ENCODE measurements at places on chromosomes 6 and 20.

DNA sequence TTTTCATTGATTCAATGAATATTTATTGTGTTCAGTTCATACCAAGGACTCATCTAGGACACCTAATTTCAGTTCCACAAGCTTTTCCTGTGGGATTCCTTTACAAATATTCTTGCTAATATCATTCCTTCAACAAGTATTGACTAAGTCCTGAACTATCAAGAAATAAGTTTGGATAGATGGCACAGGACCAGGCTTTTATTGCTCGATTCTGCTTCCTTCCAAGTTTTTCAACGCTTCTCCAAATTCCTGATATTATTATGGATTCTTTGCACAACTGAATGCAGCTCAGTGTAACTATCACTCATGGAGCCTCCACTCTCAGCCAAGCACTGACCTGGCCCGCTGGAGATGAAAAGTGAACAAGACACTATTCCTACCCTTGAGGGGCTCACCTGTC is 32.7 kb upstream of the COL21A1 start:
- no peaks in the 10 kb centered on the region for H3K4me1 ChIP-seq
- H3K4me3 ChIP-seq: no peak overlapping the region
- H3K36me3 ChIP-seq: no peaks in the 10 kb centered on the region
- DNase-seq: no peak
- no peak overlapping the region for H3K27ac ChIP-seq
- H3K27me3 ChIP-seq: no peaks in the 10 kb centered on the region

GRCh38 chr6:89051676-89052075 is 28.9 kb upstream of the PNRC1 start:
- H3K27me3 ChIP-seq: no peaks in the 10 kb centered on the region
- H3K27ac ChIP-seq: no peak overlapping the region
- H3K4me1 ChIP-seq: peaks cover 9% of the 10 kb centered on the region
- no peak overlapping the region for H3K4me3 ChIP-seq
- no peaks in the 10 kb centered on the region for H3K36me3 ChIP-seq

DNA sequence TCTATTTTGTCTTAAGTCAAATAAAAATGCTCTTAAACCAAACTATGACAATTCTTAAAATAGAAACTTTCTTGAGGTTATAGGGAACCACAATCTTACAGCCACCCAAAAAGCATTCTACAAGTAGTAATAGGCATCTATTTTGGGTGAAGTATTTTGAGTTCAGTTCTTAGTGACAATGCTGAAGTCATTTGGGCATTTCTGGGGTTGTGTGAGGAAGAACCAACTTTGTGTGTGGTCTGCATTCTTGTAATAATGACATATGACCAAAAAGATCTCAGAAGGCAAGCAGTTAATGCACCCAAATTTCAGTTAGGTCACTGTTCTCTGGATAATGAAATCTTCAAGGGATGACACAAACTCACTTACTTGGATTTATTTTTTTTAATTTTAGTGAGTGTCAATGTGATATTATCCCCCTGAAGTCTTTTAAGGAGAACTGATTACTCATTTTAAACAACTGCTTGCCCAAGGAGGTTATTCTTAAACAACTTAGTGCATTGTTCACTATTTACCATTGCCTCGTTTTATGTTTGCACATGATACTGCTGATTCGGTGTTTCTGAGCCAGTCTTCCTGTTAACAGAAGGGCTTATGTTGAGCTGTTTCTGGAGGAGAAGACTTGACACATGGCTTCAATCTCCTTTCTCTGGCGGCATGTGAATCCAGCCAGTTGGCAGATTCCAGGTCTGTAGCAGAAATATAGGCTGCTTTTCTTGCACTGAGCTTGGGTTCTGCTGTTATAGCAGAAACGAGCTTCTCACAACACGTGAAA is 618.9 kb downstream of the BCKDHB start:
- no peaks in the 10 kb centered on the region for H3K4me1 ChIP-seq
- H3K27ac ChIP-seq: no peak overlapping the region
- H3K27me3 ChIP-seq: no peaks in the 10 kb centered on the region
- no peaks in the 10 kb centered on the region for H3K36me3 ChIP-seq
- H3K4me3 ChIP-seq: no peak overlapping the region

GRCh38 chr6:6772751-6773150 is 184.2 kb downstream of the LY86 start:
- H3K36me3 ChIP-seq: no peaks in the 10 kb centered on the region
- DNase-seq: no peak
- no peak overlapping the region for H3K4me3 ChIP-seq
- H3K4me1 ChIP-seq: no peaks in the 10 kb centered on the region

GRCh38 chr6:56756791-56757587 is 114.3 kb upstream of the DST start:
- no peaks in the 10 kb centered on the region for H3K4me1 ChIP-seq
- H3K36me3 ChIP-seq: no peaks in the 10 kb centered on the region
- H3K27me3 ChIP-seq: no peaks in the 10 kb centered on the region
- no peak for DNase-seq
- no peak overlapping the region for H3K27ac ChIP-seq

DNA sequence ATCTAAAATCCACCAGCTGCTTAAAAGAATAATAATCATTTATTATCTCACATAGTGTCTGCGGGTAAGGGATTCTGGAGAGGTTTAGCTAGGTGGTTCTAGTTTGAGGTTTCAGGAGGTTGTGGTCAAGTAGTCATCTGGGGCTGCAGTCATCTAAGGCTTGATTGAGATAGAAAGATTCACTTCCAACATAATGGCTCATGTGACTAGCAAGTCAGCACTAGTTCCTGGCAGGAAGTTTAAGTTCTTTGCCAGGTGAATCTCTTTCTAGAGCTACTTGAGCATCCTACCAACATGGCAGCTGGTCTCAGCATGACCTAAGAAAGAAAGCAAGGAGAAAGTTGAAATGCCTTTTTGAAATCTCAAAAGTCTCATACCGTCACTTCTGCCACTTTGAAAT is 128.8 kb downstream of the EDN1 start:
- no peaks in the 10 kb centered on the region for H3K27me3 ChIP-seq
- no peaks in the 10 kb centered on the region for H3K36me3 ChIP-seq
- H3K4me3 ChIP-seq: no peak overlapping the region
- H3K27ac ChIP-seq: no peak overlapping the region
- H3K4me1 ChIP-seq: no peaks in the 10 kb centered on the region

DNA sequence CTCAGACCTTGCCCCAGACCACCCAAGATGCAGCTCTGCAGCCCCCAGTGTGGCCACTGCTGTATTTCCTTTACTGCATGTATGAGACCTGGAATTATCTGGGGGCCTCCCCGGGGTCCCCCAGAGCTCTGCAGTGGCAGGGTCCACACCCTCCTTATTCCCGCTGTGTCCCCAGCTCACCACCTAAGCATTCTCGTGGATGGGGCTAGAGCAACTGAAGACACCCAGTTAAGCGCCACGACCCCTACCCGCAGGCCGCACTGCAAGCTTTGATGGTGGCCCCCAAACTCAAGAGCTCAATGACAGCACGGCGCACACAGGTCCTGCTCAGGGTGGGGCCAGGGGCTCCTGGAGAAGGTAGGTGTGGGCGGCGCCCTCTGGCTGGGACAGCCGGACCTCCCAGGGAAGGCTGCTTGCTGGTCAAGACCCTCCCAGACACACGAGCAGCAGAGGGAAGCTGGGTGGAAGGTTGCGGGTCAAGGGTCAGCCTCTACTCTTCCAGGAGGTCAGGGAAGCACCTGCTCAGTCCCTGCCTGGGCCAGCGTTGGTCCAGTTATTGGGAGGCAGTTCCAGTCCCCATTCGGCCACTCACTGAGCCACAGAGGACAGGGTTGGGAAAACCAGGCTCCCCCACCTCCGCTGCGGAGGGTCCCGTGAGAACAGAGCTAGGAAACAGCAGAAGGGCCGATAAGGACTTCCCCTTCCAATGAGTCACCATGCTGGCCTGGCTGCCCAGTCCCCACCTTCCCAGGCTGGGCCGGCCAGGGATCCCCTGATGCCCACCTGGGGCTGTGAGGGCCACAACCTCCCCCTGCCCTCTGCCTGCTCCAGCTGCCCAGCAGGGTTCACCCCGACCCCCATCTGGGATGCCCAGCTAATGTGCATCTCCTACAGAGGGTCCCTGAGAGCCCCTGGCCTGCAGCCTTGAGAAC is 2.9 kb downstream of the LAMA5 start:
- H3K4me3 ChIP-seq: no peak overlapping the region
- H3K27ac ChIP-seq: no peak overlapping the region
- H3K27me3 ChIP-seq: peaks cover 33% of the 10 kb centered on the region
- peaks cover 26% of the 10 kb centered on the region for H3K4me1 ChIP-seq
- DNase-seq: no peak
- no peaks in the 10 kb centered on the region for H3K36me3 ChIP-seq

GRCh38 chr6:30845183-30845582 is 39.1 kb upstream of the DDR1 start:
- no peaks in the 10 kb centered on the region for H3K27me3 ChIP-seq
- H3K4me3 ChIP-seq: no peak overlapping the region
- DNase-seq: no peak

GRCh38 chr6:109406196-109406595 is 23.9 kb upstream of the CD164 start:
- H3K4me1 ChIP-seq: no peaks in the 10 kb centered on the region
- no peaks in the 10 kb centered on the region for H3K36me3 ChIP-seq
- no peak overlapping the region for H3K27ac ChIP-seq

DNA sequence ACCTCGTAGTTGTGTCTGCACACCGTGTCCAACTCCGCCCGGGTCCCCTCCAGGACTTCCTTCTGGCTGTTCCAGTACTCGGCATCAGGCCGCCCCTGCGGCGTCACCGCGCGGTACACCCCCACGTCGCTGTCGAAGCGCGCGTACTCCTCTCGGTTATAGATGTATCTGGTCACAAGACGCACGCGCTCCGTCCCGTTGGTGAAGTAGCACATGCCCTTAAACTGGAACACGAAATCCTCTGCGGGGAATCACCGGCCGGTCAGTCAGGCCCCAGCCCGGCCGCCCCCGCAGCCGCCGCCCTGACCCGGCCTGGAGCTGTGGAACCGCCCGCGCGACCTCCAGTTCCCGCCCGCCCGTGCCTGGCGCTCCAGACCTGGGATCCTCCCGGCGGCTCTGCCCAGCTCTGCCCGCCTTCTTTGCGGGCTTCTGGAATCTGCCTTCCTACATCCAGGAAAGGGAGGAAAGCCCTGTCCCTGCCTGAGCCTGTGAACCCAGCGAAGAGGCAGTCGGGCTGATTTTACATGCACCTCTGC is 1.6 kb downstream of the HLA-DQB1 start:
- no peaks in the 10 kb centered on the region for H3K27me3 ChIP-seq
- no peak overlapping the region for H3K27ac ChIP-seq
- peaks cover 4% of the 10 kb centered on the region for H3K4me1 ChIP-seq
- no peak overlapping the region for H3K4me3 ChIP-seq
- no peak for DNase-seq

GRCh38 chr6:139378226-139378625 is 3.8 kb upstream of the CITED2 start:
- no peaks in the 10 kb centered on the region for H3K27me3 ChIP-seq
- H3K36me3 ChIP-seq: peaks cover 3% of the 10 kb centered on the region
- DNase-seq: no peak
- H3K27ac ChIP-seq: no peak overlapping the region
- H3K4me1 ChIP-seq: peaks cover 15% of the 10 kb centered on the region

DNA sequence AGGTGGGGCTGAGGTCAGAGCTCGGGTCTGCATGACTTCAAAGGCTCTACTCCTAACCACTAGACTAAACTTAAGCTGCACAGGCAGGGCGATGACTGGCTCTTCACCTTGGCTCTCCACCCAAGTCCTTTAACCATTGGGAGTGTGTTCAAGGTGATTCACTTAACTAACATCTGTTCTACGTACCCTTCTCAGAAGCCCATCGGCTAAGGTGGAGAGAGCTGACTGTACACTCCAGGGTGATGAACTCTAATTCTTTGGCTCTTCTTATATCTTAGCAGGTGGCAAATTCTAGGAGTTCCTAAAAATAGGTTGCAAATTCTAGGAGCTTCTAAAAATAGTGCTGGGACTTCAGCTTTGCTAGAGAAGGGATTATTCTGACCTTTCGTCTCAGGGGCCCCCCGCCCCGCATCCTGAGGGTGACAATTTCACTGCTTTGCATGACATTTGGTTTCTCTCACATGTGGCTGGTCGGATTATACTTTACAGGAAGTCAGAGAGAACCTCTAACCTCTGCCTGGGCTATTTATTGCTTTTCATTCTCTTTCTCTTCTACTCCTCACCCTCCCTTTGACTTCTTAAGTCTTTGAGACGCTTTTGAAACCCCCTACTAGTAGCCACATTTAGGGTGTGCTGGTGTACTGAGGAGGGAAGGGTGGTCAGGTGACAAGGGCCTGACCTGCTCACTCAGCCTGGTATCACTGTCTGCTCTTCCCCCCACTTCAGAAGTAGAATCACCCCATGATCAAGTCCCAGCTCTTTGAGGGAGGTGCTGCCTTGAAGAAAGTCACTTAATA is 55.5 kb downstream of the PRDM1 start:
- no peak for DNase-seq
- H3K4me3 ChIP-seq: no peak overlapping the region
- H3K27me3 ChIP-seq: no peaks in the 10 kb centered on the region
- peak overlapping the region; percentile 29 for H3K27ac ChIP-seq
- no peaks in the 10 kb centered on the region for H3K36me3 ChIP-seq

DNA sequence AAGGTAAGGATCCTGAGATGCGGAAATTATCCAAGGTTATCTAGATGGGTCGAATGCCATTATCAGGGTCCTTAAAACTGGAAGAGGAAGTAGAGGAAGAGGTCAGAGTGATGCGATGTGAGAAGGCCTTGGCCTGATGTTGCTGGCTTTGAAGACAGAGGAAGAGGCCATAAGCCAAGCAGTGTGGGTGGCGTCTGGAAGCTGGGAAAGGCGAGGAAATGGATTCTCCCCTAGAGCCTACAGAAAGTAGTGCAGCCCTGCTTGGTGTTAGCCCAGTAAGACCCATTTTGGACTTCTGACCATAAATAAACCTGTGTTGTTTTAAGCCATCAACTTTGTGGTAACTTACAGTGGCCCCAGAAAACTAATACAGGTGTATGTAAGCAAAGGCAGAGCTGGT is 2.0 kb downstream of the SRXN1 start:
- H3K27me3 ChIP-seq: no peaks in the 10 kb centered on the region
- DNase-seq: no peak
- H3K4me3 ChIP-seq: no peak overlapping the region
- H3K27ac ChIP-seq: no peak overlapping the region
- peaks cover 13% of the 10 kb centered on the region for H3K36me3 ChIP-seq
